Activated T-cell treated with anti-CD3 and anti-CD28 coated beads, Interleukin-2, amount 50 U/mL, for 4 hours (primary cell): ENCODE measurements at places on chromosomes 7 and 10. TPM values are rescaled to one million over a fixed set of nuclear protein-coding genes. Genes with fewer than 3 reads are reported as not detected.

NFE2L3 gene
- total RNA-seq: 53.7 TPM

CHAT gene
- total RNA-seq: not detected

NCOA4 gene
- total RNA-seq: 83.3 TPM

ACSL5 gene
- 33.4 TPM for total RNA-seq

ASIC3 gene
- 2.4 TPM for total RNA-seq

EDRF1 gene
- 25.5 TPM for total RNA-seq

H2BK1 gene
- not detected for total RNA-seq

PNLIPRP1 gene
- total RNA-seq: 0.90 TPM

EPHA1 gene
- total RNA-seq: 1.5 TPM

ELAPOR2 gene
- total RNA-seq: 1.4 TPM
